NCI-H1092 treated with DMSO at 0.1 percent for 48 hours (cell line): ENCODE measurements at places on chromosomes 16 and 17.

GRCh38 chr17:50771991-50772785 is 4.9 kb upstream of the ANKRD40CL start:
- no peak for DNase-seq

- DNase-seq, result peak; percentile 50
These were observed 921 bp upstream of the CDR2 start for GRCh38 chr16:22375117-22375962.

GRCh38 chr16:80596507-80597207 is 55.9 kb downstream of the DYNLRB2 start:
- DNase-seq, result no peak

DNA sequence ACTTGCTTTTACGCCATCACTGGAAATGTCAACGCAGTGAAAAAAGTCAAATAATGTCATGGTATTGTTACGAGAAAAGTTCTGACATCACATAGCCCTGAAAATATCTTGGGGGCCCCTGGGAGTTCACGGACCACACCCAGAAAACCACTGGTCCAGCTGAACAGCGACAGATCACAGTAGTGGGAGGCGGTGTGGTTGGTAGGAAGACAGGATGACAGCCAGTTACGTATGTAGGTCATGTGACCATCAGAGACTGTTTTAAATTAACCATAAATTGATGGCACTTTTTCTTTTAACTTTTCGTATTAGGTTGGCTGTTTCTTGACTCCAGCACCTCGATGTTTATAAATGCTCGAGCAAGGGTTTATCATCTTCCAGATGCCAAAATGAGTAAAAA is 11.9 kb downstream of the ERCC4 start:
- no peak for DNase-seq

- no peak for DNase-seq
These were observed 52.4 kb downstream of the AXIN2 start for GRCh38 chr17:65509032-65509431.

- no peak for DNase-seq
These were observed 1199.3 kb downstream of the CDH11 start for GRCh38 chr16:63922560-63922959.
